ENCODE measurements at places on chromosomes 2 and 18.

- no peak for DNase-seq
Observed at GRCh38 chr2:112618383-112618782, 27.4 kb upstream of the SLC20A1 start.

GRCh38 chr2:241836292-241836691, 22.4 kb downstream of the PDCD1 start:
- DNase-seq: no peak

DNA sequence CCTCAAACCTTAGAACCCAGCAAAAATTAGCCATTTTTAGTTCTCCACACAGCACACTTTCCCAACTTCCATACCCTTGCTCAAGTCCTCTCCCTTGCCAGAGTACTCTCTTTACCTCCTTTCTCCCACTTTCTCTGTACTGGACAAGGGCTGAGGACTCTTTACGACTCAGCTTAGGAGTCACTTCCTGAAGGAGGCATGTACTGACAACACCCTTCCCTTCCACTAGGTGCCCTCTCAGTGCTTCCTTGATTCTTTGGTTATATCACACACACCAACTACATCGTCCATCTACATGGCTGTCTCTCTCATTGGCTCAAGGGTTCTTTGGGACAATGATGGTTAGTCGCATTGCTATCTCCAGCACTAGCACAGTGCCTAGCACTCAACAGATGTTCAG, 5.2 kb upstream of the C18orf63 start:
- DNase-seq: no peak

DNA sequence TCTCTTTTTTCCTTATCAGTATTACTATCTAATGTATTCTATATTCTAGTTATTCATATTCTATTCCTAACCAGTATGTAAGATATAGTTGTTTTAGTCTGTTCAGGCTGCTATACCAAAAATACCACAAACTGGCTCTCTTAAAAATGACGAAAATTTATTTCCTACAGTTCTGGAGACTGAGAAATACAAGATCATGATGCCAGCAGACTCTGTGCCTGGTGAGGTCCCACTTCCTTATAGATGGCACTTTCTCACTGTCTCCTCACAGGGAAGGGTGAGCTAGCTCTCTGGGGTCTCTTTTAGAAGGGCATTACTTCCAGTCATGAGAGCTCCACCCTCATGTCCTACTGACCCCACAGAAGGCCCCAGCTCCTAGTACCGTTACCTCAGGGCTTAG, 4.8 kb upstream of the ARHGAP15 start:
- no peak for DNase-seq

GRCh38 chr2:16152071-16152927, 211.9 kb downstream of the MYCN start:
- DNase-seq: no peak

DNA sequence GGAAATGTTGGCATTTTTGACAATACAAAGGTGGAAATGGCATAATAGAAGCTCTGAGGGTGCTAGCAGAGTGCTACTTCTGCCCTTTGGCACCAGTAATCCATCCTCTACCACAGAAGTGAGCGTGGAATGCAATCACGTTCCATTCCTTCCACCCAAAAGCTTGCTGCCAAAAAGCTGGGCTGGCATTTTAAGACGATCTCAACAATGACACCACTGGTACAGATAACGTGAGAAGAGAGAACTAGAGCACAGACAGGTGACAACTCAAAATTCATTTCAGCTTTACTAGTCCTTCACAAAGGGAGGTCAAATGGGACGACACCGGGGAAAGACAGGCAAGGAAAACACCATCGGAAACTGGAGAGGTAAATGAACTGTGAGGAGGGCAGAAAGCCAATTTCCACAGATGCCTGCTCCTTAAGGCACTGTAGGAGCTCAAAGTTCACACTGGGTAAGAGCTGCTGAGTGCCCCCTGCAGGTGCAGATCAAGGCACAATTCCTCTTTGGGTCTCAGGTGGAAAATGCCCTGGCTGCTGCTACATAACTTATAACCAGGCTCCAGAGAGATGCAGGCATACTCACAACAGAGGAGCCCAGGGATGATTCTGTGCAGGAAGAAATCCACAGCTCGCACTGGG, 50.7 kb upstream of the RNU4ATAC start:
- DNase-seq: no peak

- DNase-seq: no peak
Observed at GRCh38 chr2:157620956-157621355, 7.7 kb downstream of the ACVR1C start.

- no peak for DNase-seq
Observed at GRCh38 chr2:112692495-112692911, 28.3 kb upstream of the NT5DC4 start.

- no peak for DNase-seq
Observed at GRCh38 chr2:85524336-85524908, 14.5 kb upstream of the MAT2A start.

- DNase-seq: no peak
Observed at GRCh38 chr2:102432386-102432785, 9.4 kb downstream of the IL18RAP start.

DNA sequence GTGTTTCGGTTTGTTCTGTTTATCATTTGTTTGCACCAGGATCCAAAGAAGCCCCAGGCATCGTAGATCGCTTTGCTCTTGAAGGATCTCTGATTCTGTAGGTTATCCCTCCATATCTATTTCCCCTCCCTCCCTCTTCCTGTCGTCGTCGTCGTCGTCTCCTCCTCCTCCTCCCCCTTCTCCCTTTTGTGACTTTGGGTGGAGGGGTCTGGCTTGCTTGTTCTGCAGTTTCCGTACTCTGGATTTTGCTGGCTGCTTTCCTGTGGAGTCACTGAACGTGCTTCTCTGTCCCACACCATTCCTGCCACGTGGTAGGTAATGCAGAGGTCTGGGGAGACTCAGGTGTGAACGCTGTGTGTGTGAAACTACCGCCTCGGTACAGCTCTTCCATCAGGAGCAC, 225.0 kb downstream of the LDLRAD4 start:
- DNase-seq: no peak

- no peak for DNase-seq
Observed at GRCh38 chr18:79988071-79988450, 302 bp downstream of the TXNL4A start.

GRCh38 chr2:208186465-208186864, 3.4 kb downstream of the C2orf80 start:
- no peak for DNase-seq

DNA sequence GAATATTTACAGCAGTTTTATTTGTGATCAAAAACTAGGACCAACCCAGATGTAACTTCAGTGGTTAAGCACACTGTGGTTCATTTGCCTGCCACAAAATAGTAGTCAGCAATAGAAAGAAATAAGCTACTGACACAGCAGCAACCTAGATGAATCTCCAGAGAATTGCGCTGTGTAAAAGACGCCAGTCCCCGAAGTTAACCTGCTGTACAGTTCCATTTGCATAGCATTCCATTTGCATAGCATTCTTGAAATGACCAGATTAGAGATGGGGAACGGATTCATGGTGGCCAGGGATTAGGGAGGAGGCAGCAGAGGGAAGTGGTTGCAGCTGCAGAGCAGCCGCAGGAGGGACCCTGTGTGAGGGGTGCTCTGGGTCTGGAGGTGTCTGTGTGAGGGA, 39.3 kb upstream of the NFATC1 start:
- no peak for DNase-seq

- no peak for DNase-seq
Observed at GRCh38 chr2:229901819-229902218, 20.0 kb downstream of the TRIP12 start.

GRCh38 chr2:230319211-230319862, 7.7 kb upstream of the SP140L start:
- no peak for DNase-seq

DNA sequence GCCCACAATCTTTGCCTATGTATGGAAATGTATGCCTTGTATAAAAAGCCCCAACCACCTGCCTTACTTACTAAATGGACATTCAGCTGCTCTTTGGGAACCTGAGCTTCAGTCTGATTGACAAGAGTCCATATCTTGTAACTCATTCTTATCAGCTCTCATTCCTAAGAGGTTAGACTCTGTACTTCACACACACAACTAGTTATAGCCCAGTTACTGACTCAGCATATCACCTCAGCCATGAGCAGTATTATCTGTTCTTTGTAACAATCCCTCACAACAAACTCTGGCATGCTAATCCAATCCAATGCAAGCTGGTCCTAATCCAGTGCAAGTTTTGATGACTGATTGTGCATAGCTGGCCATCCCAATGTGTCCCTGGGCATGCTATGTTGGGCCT, 250.6 kb downstream of the RIT2 start:
- DNase-seq: no peak

- DNase-seq: no peak
Observed at GRCh38 chr2:217742276-217742675, 260.5 kb downstream of the TNS1 start.

- DNase-seq: no peak
Observed at GRCh38 chr2:165287094-165287778, 48.0 kb downstream of the SCN2A start.

DNA sequence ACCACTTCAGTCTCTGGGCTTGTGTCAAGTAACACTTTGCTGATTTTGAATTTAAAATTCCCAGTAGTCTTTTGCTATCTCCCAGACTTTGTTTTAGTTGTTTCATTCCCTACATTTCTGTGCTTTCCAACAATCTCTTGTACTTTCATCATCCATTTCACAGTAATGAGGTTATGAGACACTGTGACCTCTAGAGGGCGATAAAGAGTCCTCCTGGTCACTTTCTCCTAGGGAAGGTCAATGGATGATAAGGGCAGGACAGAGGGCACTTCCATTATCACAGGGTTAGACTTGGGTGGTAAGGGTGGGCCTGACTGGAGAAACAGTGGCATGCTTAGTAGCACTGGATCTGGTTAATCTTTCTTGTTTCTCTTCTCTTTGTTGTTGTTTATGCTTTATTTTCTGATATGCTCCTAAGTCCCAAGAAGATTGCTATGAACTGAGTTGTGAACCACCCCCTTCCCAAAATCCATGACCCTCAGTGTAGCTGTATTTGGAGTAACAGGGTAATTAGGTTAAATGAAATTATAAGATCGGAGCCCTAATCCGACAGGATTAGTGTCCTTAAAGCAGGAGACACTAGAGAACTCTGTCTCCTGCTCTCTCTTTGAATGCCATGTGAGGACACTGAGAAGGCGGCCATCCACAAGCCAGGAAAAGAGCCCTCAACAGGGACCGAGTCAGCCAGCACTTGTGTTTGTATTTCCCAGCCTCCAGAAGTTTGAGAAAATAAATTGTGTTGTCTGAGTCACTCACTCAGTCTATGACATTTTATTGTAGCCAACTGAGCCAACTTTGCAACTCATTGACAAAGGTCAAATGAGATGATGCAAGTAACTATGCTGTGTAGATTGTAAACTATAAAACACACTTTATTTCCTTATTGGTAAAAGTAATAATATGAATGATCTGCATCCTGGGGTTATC, 779.2 kb downstream of the CNTNAP5 start:
- no peak for DNase-seq

DNA sequence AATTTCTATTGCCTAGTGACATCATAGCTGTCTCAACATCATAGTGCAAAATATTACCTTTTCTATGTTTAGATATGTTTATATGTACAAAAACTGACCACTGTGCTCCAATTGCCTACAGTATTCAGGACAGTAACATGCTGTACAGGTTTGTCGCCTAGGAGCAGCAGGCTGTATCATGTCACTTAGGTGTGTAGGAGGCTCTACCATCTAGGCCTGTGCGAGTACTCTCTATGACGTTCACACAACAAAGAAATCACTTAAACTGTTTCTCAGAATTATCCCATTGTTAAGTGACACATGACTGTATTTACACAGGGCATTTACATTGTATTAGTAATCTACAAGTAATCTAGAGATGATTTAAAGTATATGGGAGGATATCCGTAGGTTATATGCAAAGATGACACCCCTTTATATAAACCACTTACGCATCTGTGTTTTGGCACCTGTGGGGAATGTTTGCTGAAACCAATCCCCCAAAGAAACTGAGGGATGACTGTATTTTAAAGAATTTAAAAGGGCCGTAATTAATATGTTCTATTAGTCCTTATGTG, 24.7 kb downstream of the IL1R2 start:
- no peak for DNase-seq

GRCh38 chr2:241134711-241135110, 14.6 kb downstream of the PASK start:
- DNase-seq: no peak

DNA sequence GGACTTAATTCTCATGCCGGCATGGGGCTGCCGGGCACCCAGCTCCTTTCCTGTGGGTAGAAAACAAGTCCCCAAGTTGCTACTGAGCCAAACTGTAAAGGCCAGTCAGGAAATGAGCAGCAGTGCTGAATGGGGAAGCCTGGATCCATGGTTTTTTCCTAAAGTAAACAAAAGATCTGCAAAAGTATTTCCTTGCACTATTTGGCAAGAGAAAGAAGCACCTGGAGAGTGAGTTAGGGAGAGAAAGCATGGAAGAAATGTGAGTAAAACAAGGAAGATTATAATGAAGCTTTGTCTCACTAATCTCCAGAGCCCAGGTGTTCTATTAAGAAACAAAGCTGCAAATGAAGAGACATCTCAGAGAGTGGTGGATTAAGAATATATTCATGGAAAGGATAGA, 117.6 kb downstream of the METTL8 start:
- DNase-seq: no peak

- no peak for DNase-seq
Observed at GRCh38 chr2:68879296-68879695, 8.1 kb upstream of the BMP10 start.
